T-helper 2 cell treated with Interferon-gamma antibody and Interleukin-4, amounts not matched to agents 5 μg/mL and 100 μg/mL, for 36 hours (primary cell): ENCODE measurements at places on chromosomes 1 and 21.
A peak's percentile ranks its signal among the peaks of the same experiment; 100 is the strongest.

DNA sequence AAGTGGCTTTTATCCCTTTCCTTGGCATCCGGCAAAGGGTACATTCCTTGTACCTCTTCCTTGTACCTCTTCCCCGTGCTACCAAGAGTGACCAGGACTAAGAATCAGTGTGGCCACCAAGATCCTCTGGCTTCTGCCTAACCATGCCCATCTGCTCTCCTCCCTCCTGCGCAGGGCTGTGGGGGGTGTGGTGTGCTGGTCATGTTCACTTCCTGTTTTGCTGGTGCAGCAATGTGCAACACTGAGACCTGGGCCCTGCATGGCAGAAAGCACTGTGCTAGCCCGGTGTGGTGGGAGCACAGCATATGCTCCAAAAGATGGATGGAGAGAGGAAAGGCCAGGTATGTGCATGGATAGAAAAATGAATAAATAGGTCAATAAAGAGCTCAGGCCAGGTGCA lies 33.3 kb upstream of the TENT5C start:
- DNase-seq = no peak

- DNase-seq = no peak
These were observed 287.8 kb upstream of the RGS18 start for GRCh38 chr1:191870490-191870889.

- no peak for DNase-seq
These were observed 115.0 kb upstream of the BACE2 start for GRCh38 chr21:41052820-41053555.

DNA sequence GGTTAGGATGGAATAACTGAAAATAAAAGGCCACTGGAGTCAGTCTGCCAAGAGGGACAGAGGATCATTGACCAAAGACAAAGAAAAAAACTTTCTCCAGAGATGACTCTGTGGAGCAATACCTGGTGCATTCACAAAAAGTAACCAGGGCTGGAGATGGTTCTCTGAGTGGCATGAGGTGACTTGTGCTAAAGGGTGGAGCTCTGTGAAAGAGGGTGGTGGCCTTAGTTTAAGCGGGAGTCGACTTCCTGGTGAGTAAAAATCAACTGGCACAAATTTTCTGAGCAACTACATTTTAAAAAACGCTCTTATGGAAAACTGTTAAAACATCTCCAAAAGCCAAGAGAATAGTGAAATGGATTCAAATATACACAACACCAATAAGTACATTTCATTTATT lies 10.0 kb downstream of the NHLH2 start:
- DNase-seq = no peak

DNA sequence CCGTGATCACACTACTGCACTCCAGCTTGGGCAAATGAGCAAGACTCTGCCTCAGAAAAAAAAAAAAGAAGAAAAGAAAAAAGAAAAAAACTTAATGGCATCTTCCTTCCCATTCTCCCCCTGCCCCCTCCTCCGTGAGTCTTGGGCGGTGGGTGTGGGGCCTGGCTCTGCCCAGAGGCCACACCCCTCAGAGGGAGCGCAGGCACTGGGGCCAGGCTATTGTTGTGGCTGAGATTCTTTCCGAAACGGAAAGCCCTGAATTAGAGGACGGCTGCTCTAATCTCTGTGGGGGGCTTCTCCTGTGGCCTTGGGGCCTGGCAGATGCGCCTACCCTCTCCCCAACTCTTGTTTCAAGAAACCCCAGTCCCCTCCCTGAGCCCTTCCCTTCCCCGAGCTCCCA lies 4.1 kb upstream of the FAM110D start:
- DNase-seq = no peak

GRCh38 chr1:185969524-185969991 lies 235.4 kb downstream of the HMCN1 start:
- DNase-seq = no peak

DNA sequence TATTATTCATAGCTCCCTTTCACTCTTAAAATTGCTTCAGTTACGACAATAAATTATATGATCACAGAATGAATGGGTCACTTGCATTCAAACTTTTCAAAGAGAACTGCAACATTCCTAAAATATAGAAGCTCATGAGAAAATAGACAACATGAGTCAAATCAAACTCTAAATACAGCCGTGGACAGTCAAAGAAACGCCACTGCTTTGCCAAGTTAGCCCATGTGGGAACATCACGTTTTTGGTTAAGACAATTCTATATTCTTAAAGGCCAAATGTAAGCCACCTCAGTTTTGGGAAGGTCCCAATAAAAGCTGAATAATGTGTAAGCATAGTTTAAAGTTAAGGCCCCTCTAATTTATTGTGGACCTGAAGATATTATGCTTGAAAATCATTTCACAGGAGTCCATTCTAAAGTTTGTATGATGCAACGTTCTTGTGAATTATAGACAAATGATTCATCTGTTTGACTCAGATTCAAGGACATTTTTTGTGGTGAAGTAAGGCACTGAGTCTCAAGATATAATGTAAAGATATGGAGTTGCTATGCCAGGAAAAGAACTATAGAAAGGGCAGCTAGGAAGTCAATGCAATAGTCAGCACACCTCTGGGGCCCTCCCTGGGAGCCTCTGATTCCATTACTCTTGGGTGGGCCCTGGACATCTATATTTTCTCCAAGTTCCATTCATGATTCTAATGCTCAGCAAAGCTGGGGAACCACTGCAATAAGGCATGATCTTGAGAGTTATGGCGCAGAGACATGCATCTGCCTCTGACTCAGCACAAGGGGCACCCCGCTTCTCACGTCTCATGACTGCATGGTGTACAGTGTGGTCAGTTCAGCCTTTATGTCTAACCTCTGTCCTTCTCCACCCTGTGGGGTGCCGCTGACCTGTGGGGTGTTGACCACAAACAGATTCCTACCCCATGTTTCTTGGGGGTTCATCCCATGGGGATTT lies 33.9 kb downstream of the ETS2 start:
- DNase-seq = peak; percentile 66

DNA sequence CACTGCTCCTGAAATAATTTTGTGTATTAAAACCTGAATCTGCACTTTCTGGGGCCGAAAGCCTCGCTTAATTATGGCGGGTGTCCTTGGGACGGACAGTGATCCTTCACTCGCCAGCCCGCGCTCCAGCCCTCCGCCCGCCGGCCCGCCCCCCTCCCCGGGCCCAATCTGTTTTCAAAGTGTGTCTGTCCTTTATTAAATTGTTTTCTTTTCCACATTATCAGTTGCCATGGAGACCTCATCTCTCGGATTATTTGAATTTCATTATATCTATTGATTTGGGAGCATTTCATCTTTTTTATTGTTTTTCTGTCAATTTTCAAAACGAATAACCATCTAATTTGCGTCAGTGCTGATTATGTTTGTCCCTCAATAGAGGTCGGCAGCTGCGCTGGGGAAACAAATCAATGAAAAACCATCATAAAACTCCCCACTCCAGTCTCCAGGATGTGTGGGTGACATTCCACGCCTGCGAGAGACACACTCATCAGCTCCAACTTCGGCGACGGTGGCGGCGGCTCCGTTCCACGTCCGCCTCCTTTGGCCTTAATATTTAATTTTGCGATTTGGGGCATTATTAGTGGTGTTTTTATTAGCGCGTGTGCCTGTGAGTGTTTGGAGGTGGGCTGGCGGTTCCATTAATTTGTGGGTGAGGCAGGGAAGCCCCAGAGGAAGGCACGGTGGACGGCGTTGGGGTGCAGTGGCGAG lies 123.9 kb downstream of the CASZ1 start:
- no peak for DNase-seq

DNA sequence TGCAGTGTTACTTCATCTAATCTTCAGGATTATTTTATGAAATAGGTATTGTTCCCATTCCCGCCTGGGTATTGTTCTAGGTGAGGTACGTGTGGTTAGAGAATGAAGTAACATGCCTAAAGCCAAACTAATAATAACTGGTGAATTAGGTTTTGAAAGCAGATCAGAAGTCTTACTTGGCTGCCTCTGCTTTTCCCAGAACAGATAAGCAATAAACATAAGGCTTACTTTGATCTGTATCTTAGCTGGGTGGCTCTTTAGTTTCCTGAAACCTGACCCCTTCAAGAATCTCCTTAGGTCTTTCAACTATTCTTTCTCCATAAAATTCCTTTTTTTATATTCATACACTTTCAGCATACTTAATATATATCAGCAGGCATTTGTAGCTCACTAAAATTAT lies 65.3 kb downstream of the VAV3 start:
- DNase-seq = no peak

- no peak for DNase-seq
These were observed 52.3 kb upstream of the TNFSF18 start for GRCh38 chr1:173103006-173103405.

DNA sequence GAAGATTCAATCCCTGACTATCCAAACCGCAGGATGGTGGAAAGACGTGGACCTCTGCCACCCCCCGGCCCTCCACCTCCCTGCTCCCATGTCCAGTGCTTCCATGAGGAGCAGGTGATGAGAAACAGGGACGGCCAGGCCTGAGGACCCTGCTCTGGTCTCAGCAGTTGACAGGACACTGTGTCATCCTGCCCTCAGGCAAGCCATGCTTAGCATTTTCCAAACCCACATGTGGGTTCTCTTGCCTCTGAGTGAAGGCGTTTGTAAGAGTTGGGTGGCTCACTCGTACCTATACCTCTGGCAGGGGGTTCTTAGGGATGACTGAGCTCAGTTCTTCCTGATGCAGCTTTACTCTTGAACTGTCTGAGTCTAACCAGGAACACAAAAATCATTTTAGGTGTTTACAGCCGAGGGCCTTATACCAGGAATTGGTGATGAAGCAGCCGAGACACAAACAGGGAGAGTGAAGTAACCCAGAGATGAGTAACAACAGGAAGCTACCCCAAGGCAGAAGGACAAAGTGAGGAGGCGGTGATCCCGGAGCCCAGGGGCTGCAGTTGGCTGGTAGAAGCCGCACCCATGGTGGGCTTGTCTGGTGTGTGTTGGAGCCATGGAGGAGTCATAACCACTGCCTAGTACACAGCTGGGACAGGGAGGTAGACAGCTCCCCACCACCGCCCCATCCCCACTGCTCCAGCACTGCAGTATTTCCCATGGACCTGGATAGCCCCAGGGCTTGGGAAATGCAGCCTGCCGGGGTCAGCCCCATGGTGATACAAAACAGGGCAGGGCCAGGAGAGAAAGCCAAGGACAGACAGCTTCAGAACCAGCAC lies 21.4 kb downstream of the MYBPH start:
- DNase-seq = no peak

DNA sequence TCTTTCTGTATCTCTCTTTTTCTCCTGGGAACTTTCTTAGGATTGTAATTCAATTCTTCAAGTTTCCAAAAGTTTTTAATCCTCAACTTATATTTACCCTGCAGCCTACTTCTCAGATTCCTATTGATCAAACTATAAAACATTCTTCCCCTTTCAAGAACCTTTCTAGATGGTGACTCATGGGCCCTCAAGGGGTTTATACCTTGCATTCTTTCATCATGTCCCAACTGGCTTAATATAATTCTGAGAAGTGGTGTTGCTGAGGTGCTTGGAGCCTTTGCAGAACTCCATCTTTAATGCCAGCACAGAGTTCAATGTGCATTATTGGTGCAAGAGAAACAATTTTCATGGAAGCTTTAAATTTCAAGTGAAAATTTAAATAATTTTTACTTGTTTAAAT lies 273.4 kb downstream of the VAV3 start:
- no peak for DNase-seq

DNA sequence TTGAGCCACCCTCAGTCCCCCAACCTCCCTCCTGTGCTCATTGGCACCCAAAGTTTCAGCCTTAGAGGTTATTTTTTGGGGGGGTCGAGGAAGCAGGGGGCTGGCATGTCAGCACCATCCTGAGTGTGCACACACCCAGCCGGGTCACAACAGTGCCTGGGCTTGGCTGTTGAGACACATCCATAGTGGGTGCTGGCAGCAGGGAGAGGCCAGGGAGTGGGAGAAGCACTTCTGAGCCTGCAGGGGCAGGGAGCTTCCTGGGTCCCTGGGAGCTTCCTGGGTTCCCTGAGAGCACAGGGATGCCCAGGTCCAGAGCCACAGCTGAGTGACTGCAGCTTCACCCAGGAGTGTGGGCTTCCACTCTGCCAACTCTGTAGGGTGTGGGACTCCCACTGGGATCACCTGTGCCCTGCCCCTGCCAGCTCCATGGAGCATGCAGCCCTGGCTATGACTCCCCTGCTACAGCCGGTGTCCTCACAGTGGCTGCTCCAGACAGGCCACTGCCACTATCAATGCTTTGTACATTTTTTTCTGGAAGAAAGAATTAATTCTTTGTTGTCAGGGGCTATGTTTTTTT lies 240.4 kb downstream of the PTGER3 start:
- DNase-seq = no peak

- DNase-seq = no peak
These were observed 290.9 kb downstream of the HHIPL2 start for GRCh38 chr1:222257027-222257426.

DNA sequence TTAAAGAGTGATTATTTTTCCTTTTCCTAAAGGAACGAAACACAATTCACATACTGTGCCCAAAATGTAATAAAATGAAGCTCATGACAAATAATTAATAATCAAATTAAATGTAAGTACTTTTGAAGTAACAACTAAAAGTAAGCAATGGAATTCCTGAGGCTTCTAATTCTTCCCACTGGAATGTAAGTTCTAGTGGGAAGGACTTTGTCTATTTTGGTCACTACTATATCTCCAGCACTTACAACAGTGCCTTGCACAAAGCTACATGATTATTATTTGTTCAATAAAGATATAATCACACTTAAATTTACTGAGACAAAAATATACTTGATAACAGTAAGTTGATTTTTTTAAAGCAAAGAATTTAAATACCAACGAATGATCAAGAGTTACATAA lies 128.8 kb downstream of the COQ8A start:
- DNase-seq = no peak

DNA sequence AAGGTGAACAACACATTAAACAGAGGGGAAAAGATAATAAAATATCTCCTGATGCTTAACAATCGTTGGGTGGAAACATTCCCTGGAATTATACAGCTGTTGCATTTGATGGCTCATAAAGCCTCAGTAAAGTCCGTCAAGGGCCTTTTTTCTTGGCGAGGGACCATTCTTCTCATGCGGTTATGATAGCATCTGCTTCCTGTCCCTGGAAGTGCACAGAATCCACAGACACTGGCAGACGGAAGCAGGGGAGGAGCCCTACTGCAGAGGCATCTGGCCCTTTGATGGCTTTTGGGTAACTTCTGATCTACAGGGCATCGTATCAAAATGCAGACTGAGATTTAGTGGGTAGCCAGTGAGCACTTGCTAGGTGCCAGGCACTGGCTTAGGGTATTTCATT lies 286.9 kb downstream of the KIF26B start:
- no peak for DNase-seq

DNA sequence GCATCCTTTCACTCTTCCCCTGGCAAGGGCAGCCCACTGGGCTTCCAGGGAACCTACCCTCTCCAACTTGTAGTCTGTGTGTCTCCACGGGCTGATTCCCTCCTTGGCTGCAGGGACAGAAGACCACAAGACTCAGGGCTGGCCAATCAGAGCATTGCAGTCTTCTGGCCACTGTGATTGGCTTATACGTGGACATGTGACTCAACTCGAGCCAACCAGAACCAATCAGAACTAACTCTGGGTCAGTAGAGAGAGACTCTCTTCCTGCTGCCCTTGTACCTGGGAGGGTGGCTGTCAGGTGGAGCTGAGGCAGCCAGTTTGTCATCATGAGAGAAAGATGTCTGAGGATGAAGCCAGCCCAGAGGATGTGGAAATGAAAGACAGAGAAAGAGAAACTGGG lies 64.0 kb downstream of the DHRS3 start:
- no peak for DNase-seq

GRCh38 chr1:202162047-202162417 lies 1.6 kb upstream of the PTPN7 start:
- DNase-seq = peak; percentile 72
